ENCODE measurements at places on chromosomes 11 and 22. TPM values are rescaled to one million over a fixed set of nuclear protein-coding genes. Genes with fewer than 3 reads are reported as not detected.

DNA sequence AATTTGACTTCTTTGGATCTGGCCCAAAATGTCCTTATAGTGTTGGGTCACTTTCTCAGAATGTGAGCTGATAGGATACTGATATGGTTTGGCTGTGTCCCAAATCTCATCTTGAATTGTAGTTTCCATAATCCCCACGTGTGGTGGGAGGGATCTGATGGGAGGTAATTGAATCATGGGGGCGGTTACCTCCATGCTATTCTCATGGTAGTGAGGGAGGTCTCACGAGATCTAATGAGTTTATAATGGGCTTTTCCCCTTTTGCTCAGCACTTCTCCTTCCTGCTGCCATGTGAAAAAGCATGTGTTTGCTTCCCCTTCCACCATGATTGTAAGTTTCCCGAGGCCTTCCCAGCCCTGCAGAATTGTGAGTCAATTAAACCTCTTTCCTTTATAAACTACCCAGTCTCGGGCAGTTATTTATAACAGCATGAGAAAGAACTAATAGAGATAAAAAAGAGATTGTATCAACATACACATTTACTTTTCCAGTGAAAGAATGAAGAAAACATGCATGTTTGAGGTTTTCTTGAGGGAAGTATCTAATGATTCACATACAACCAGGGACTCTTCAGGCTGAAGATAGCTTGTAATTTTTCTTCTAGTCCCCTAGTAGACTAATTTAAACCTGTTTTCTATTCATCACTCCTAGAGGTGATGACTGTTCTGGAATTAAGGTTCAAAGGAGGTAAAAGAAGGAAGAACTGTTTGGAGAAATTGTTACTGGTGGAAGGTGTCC lies 17.3 kb upstream of the CSTF3 start:
- no peak for DNase-seq

The SOX10 gene
- total RNA-seq: not detected

The HYOU1 gene
- total RNA-seq: 68.1 TPM

DNA sequence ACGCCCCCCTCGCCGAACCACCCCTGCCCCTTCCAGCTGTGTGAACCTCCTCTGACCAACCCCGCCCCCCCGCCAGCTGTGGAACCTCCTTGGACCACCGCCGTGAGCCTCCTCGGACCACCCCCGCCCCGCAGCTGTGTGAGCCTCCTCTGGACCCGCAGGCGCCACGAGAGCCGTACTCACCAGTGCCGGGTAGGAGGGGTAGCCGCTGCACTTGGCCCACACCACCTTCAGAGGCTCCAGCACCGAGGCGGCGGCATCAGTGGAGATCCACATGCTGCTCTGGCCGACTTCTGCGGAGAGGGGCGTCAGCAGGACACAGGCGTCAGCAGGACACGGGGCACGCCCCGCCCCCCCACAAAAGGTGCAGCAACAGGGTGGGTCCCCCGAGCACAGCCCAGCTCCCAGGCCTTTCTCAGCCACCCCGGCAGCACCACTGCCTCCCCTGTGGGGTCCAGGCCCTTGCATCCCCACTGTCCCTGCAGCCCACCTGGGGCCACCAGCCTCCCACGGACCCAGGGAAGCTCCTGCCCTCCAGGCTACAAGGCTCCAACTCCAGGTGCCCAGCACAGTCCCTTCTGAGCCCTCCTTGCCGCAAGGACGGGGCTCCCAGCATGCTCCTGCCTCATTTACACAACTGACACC lies 51.7 kb downstream of the BRD1 start:
- no peak for DNase-seq

- DNase-seq: no peak
Measured at GRCh38 chr22:48743601-48744282, 1083.9 kb downstream of the BRD1 start.

DNA sequence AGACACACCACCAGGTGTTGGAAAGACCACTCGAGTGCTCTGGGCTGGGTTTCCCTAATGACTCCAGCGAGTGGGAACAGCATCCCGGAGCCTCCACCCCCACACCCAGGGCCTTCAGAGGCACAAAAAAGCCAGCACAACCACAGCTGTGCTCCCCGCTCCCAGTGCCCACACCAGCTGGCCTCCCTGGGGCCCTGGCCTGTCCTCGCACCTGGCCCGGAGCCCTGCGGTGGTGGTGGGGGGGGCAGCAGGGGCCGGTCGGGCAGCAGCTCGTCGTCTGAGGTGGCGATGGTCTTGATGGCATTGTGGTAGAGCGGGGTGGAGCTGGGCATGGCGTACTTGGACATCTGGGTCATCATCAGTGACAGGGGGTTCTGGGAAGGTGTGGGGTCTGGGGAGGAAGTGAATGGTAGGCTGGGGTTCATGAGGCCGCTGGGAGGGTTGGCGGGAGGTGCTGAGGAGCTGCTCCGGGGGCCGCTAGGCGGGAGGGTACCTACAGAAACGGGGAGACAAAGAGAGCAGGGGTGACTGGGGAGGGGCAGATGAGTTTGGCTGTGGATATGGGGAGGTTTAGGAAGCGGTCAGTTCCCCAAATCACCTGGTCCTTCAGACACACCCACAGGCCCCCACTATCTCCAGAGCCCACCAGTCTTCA lies 16.1 kb downstream of the CXCR5 start:
- DNase-seq: peak; percentile 39

The IRAG1 gene
- not detected for total RNA-seq

DNA sequence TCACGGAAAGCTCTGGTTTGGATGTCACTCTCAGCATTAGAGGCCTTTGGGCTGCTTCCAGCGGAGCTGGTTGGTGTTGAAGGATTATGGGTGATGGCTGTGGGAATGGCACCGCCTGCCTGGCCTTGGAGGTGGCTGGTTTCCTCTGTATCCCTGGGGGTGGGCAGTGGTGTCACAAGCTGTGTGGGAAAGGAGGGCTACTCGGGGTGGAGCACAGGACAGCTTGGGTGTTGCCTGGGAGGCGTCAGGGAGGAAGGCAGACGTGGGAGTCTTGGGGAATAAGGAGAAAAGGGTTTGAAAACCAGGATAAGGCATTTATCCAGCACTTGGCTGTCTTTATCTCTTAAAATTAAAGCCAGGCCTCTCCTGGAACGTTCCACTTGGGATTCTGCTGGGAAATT lies 71.8 kb downstream of the ADAMTS15 start:
- DNase-seq: no peak

- DNase-seq: no peak
Measured at GRCh38 chr11:79182794-79183193, 258.0 kb downstream of the TENM4 start.

- DNase-seq: no peak
Measured at GRCh38 chr11:57214098-57214417, 23.0 kb downstream of the APLNR start.

DNA sequence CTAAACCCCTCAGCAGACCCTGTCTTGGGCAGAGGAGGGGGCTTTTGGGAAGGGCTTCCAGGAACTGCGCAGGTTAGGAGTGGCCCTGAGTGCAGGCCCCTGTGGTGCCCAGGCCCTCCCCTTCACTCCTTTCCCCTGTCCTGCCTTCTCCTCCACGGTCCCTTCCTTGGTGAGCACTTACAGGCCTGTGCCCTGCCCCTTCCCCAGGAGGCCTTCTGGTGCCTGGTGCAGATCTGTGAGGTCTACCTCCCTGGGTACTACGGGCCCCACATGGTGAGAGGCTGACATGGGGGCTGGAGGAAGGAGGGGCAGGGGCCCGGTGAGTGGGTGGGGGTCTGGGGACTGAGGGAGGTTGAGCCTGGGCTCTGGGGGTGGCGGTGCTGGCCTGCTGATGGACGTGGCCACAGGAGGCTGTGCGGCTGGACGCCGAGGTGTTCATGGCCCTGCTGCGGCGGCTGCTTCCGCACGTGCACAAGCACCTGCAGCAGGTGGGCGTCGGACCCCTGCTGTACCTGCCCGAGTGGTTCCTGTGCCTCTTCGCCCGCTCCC lies 2.6 kb downstream of the TBC1D10C start:
- no peak for DNase-seq

- no peak for DNase-seq
Measured at GRCh38 chr22:18965526-18966421, 29.7 kb upstream of the PRODH start.

The ENTHD1 gene
- not detected for total RNA-seq

- no peak for DNase-seq
Measured at GRCh38 chr11:60739114-60739513, 14.6 kb downstream of the MS4A18 start.

DNA sequence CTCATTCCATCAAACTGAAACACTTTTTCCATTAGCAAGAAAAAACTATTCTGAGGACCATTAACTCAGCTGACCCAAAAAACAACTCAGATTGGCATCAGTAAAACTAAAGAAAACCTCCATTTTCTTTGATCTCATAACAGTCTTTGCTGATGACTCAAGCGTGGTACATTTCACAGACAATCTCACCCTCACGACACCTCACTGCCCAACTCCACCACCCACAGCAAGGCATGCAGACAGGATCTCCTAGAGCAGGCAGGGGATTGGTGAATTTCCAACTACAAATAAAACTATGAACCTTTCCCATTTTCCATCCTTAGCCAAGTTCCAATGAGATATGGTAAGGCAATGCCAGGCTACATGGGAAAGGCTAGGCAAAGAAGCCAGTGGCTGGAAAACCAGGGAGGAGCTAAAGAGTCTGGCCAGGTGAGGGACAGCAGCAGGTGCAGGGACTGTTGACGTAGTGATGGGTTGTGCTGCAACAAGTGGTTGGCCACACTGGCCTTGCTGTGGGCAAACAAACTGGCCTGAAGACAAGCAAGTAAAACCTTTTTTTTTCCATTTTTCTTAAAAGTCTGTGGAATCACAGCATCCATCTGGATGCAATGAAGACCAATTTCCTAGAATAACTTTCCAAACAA lies 97.2 kb downstream of the SERGEF start:
- peak; percentile 90 for DNase-seq

The OR10D3 gene
- total RNA-seq: not detected

GRCh38 chr11:74466916-74467885 lies at the start of gene KCNE3:
TSS of gene KCNE3 (minus strand) at chr11:74467549. CDS start at chr11:74457563, 9,986 bp downstream.
- DNase-seq: no peak

The SEPTIN5 gene
- total RNA-seq: 11.2 TPM

The ISX gene
- total RNA-seq: not detected

DNA sequence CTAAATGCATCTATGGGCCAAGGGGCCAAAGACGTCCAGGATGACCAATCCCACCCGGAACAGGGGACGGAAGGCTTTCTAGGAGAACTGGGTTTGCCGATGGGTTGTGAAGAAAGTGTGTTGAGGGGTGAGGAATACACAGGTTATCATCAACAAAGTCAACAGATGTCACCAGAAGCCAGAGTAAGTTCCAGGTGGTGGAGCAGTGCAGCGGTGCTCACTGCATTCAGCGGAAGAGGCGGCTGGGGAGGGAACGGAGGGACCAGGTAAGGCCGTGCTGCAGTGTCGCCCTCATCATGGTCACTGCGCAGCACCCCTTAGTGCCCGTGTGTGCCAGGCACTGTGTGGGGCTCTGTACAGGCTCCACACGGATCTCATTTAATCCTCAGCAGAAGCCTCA lies 176.0 kb downstream of the EFCAB6 start:
- no peak for DNase-seq

The SERPING1 gene
- 12.3 TPM for total RNA-seq

DNA sequence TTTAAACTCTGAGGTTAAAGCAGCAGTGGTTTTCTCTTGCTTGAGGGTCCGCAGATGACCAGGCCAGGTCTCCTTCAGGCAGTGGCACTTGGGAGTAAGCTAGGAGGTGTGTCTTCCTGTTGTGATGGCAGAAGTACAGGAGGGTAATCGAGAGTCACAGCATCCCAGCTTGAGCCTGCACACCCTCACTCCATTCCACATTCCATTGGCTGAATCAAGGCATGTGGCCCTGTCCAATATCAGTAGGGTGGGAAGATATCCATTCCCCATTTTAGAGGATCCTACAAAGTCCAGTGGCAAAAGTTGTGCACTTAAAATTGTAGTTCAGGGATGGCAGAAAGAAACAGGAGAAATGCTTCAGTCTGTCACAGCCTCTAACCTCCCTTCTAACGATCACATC lies 23.3 kb downstream of the OSBP2 start:
- no peak for DNase-seq

DNA sequence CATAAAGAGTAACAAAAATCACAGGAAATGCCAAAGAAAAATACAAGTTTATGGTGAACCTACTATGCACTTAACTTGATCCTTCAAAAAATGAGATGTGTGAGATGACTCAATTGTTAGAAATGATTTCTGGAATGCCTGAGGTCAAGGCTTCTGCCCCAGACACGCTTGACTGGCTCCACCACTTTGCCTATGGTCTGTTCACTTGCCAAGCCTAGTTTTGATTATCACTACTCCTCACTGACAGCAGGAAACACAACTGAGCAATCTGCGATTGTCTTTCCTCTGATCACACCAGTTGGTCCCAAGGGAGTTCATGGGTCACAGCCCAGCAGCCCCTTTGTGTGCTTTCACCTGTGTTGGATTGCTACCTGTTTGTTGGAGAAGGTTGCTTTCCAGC lies 20.6 kb upstream of the PRDM10 start:
- peak; percentile 10 for DNase-seq

DNA sequence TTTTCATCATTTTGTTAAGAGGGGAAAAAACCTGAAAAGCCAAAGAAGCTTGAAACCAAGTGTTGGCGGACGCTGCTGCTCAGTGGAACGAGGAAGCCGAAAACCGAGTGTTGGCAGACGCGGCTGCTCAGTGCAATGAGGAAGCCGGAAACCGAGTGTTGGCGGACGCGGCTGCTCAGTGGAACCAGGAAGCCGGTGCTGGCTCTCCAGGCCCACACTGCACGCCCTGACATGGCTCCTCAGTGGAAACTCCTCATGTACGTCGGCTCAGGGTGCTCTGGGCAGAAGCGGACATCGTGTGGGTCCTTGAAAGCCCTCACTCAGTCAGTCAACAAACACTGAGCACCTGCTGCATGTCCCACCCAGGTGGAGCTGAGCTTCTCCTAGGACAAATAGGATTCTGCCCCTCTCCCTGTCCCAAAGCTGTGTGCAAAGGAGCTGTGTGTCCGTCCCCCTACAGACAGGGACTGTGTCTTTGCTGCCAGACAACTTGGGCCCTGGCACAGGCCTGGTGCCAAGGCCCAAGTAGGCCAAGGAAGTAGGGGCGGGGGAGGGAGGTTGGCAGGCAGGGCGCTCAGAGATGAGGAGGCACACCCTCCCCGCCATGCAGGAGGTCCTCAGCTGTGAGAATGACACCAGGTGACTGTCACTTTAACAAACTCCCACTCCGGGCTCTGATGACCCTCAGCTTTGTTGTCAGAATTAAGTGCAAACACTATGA lies 37.3 kb downstream of the PHF21B start:
- DNase-seq: no peak

DNA sequence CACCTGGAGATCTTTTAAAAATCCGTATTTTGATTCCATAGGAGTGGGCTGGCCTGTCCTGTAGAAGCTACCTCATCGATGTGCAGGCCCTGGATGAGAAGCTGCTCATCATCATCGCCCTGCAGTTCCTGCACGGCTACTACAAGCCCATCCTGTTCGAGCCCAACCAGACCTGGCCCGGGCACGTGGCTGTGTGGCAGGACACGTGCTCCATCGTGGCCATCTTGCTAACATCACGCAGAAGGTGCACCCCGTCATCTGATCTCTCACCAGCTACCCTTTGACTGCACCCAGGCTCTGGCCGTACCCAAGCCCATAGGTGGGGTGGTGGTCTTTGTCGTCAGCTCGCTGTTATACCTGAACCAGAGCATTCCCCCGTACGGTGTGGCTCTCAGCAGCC lies 14.2 kb upstream of the SLC5A4 start:
- no peak for DNase-seq

The TRPT1 gene
- total RNA-seq: 18.6 TPM

GRCh38 chr11:93407777-93408401 lies 77.3 kb downstream of the DEUP1 start:
- no peak for DNase-seq

GRCh38 chr22:39839917-39840510 lies 53.5 kb downstream of the ENTHD1 start:
- DNase-seq: no peak
